Body of pancreas (tissue), 4 donors: ENCODE measurements at places on chromosomes 7 and 10. TPM values are rescaled to one million over a fixed set of nuclear protein-coding genes. Genes with fewer than 3 reads are reported as not detected.

GRCh38 chr7:39353615-39354376 lies 212.4 kb upstream of the YAE1 start:
- H3K27me3 ChIP-seq: no peaks in the 10 kb centered on the region
- peak overlapping the region; percentile 62 for H3K27ac ChIP-seq
- no peak overlapping the region for H3K4me3 ChIP-seq
- no peaks in the 10 kb centered on the region for H3K4me1 ChIP-seq
- peak; percentile 56 for DNase-seq

Gene TAS2R41
- not detected for total RNA-seq

DNA sequence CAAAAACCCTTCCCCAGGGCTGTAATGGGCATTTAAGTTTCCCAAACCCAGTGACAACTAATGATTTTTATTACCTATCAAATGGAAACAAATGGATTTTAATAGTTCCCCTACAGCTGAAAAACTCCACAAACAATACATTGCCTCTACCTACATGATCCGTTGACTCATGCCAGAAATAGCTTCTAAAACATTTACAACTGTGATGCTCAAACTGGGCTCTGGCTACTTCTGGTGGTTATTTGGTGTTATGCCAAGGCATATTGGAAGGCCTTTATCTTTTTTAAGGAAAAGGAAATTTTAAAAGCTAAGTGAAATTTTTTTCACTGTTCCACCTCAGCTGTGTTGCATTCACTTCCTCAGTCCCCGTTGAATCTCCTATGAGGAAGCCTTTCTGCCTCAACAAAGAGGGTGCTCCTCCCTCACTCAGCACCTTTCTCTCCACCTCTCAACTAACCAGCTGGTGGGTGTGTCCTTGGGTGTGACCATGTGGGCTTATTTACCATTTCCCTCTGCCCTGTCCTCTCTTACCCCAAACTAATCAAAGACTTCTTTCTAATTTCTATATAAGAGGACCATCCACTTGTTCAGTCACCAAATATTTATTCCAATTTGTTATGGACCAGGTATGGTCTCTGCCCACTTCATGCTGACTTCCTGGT lies 82.9 kb downstream of the PRTFDC1 start:
- H3K4me1 ChIP-seq: no peaks in the 10 kb centered on the region
- H3K27ac ChIP-seq: no peak overlapping the region
- DNase-seq: no peak

Gene PTPRE
- 8.9 TPM for total RNA-seq

DNA sequence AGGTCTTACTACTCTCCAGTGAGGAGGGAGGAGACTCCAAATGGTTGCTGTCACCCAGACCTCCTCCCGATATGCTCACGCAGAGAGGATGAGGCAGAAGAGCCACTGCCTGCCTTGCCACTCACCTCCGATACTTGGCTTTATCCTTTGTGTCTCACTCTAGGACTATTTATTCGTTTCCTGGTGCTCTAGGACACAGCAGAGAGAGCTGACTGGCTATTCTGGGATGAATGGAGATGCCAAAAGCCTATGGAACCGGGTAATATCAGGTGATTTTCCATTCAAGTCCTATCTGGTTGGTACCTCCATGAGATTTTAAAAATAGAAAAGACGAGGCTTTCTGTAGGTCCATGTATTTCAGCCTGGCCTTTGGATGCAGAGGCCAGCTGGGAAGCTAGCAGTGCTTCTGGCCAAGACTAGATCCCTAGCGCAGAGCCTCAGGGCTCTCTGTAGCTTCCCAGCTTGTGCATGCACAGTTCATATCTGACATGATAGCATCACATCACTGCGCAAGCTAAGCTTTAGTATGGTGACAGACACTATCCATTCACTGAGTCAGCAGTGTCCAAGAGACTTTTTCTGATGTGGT lies 239.0 kb upstream of the ANKRD30A start:
- no peak overlapping the region for H3K27ac ChIP-seq
- no peak overlapping the region for H3K4me3 ChIP-seq
- no peaks in the 10 kb centered on the region for H3K36me3 ChIP-seq
- H3K27me3 ChIP-seq: no peaks in the 10 kb centered on the region
- DNase-seq: no peak
- H3K4me1 ChIP-seq: no peaks in the 10 kb centered on the region

Gene SORCS3
- total RNA-seq: not detected

GRCh38 chr7:41731493-41732435 lies 28.9 kb upstream of the INHBA start:
- H3K36me3 ChIP-seq: no peaks in the 10 kb centered on the region
- H3K27me3 ChIP-seq: no peaks in the 10 kb centered on the region
- no peak overlapping the region for H3K4me3 ChIP-seq

DNA sequence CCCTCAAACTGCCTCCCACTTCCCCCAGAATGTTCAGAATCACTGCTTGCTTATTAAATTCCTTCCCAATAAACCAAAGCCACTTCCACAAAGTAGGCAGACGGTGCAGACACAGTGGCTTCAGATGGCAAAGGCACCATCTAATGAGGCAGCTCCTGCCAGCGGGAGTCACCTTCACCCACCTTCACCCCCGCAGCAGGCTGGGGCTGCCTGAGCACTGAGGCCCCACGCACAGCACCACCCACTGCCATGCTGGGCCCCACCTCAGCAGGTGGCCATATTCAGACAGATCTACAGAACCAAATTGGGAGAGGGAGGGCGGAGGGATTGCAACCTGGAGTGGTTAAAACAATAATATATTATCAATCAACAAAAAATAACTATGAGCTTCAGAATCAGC lies 118.5 kb downstream of the GRID1 start:
- no peak overlapping the region for H3K4me3 ChIP-seq
- no peak for DNase-seq
- no peak overlapping the region for H3K27ac ChIP-seq
- no peaks in the 10 kb centered on the region for H3K36me3 ChIP-seq

DNA sequence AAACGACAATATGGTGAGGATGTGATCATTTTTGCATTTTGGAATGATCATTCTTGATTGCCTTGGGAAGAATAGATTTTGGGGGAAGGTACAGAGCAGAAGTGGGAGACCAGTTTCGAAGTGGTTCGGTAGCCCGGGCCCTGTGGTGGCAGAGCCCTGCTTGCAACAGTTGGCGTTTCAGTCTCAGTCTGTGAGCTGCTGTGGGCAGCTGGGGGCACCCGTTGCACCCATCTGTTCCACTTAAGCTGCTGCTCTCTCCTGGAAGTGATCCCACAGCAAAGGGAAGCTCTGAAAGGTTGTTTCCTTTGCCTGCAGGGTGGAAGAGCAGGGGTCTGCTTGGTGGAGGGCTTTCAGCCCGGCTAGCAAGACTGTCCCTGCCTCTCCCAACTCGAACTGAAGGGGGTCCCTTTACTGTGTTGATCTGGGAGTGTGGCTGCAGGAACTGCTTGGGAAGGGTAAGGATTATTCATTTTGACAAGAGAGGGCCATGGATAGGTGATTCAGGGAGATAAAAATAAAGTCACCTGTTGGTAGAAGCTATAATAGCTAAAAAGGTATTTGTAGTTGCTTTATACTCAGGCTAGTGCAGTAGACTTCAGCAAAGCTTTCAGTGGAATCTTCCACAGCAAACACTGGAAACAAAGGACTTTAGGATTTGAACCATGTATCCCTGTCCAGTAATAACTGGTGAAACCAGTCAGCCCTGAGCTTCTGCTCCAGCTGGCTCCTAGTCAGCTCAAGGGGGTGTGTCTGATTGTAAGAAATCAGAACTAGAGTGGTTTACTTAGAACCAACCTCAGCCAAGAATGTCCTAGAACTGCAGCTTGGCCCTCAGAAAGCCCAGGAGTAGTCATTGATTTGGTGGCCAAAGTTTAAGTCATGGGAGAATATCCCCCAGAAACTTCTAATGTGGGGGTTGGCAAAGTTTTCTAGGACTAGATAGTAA lies 53.1 kb upstream of the PDCD4 start:
- peaks cover 61% of the 10 kb centered on the region for H3K4me1 ChIP-seq
- no peaks in the 10 kb centered on the region for H3K36me3 ChIP-seq
- no peak overlapping the region for H3K4me3 ChIP-seq
- peak overlapping the region; percentile 80 for H3K27ac ChIP-seq

- H3K36me3 ChIP-seq: no peaks in the 10 kb centered on the region
- H3K27me3 ChIP-seq: no peaks in the 10 kb centered on the region
- no peak overlapping the region for H3K4me3 ChIP-seq
- peaks cover 8% of the 10 kb centered on the region for H3K4me1 ChIP-seq
- no peak for DNase-seq
Measured at GRCh38 chr10:77606751-77607150, 30.9 kb downstream of the KCNMA1 start.

DNA sequence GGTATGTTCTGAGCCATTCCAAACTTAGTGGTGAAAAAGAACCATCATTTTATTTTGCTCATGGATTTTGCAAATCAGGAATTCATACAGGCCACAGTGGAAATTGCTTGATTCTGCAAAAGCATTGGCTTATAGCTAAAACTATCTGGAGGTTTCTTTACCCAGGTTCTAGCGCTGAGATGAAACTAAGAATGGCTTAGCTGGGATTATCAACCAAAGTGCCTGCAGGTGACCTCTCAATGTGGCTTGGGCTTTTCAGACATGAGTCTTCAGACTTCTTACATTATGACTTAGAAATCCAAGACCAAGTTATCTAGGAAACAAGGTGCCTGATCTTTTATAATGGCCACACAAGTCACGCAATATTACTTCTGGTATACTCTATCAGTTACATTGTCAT lies 140.1 kb downstream of the HGF start:
- no peak overlapping the region for H3K27ac ChIP-seq
- H3K4me1 ChIP-seq: no peaks in the 10 kb centered on the region
- no peaks in the 10 kb centered on the region for H3K27me3 ChIP-seq
- H3K36me3 ChIP-seq: no peaks in the 10 kb centered on the region

Gene NACAD
- total RNA-seq: 1.6 TPM

GRCh38 chr10:110710621-110711020 lies 66.5 kb downstream of the RBM20 start:
- H3K27ac ChIP-seq: no peak overlapping the region
- no peaks in the 10 kb centered on the region for H3K4me1 ChIP-seq
- no peaks in the 10 kb centered on the region for H3K36me3 ChIP-seq
- H3K4me3 ChIP-seq: no peak overlapping the region
- H3K27me3 ChIP-seq: no peaks in the 10 kb centered on the region
- no peak for DNase-seq

Gene CTAGE8
- not detected for total RNA-seq

- peak; percentile 66 for DNase-seq
- no peak overlapping the region for H3K4me3 ChIP-seq
- H3K27ac ChIP-seq: peak overlapping the region; percentile 84
- H3K27me3 ChIP-seq: no peaks in the 10 kb centered on the region
- no peaks in the 10 kb centered on the region for H3K36me3 ChIP-seq
- H3K4me1 ChIP-seq: peaks cover 24% of the 10 kb centered on the region
Measured at GRCh38 chr10:132631338-132631735, 93.8 kb downstream of the INPP5A start.

DNA sequence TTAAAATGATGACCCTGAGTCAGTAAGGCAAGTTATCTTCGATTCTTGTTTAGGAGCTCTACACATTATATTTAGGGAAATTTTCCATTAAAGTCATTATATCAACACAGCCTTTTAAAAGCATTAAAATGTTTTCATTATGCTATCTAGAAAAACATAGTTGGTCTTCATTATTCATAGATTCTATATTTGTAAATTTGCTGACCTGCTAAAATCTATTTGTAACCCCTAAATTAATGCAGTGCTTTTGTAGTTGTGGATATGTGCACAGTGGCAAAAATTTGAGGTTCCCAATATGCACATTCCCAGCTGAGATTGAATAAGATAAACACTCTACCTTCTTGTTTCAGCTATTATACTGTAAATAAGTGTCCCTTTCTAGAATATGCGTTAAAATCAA lies 81.1 kb downstream of the KIF20B start:
- no peak overlapping the region for H3K27ac ChIP-seq
- no peak for DNase-seq
- no peak overlapping the region for H3K4me3 ChIP-seq

DNA sequence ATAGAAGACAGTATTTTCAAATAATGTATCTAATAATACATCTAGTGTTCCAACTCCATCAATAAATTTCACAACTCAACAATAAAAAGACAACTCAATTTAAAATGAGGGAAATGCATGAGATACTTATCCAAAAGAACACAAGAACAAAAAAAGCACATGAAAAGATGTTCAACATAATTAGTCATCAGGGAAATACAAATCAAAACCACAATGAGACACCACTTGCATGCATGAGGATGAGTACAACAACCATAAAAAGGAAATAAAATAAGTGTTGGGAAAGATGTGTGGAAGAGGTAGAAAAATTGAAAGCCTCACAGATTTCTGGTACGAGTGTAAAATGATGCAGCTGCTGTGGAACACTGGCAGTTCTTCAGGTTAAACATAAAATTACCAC lies 111.6 kb upstream of the PTPRZ1 start:
- no peaks in the 10 kb centered on the region for H3K4me1 ChIP-seq
- no peaks in the 10 kb centered on the region for H3K27me3 ChIP-seq
- no peak overlapping the region for H3K27ac ChIP-seq
- no peaks in the 10 kb centered on the region for H3K36me3 ChIP-seq

Gene ADK
- 12.9 TPM for total RNA-seq

Gene MRLN
- total RNA-seq: not detected

DNA sequence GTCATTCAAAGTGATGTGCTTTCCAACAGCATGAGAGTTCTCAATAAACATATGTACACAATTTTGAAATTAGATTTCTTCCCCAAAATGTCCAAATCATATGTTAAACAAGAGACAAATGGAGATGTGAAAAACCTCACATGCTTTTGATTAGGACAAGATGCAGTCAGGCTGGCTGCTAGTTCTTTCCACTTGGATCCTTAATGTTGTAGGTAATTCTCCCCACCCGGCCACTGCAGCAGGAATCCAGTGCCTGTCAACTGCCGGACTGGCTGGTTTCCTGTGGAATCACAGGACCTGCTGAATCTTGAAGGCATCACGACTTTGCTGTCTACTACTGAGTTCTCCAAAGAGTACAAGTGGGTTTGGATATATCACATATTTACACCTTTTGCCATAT lies 138.6 kb upstream of the AKR1E2 start:
- no peak for DNase-seq
- H3K27me3 ChIP-seq: no peaks in the 10 kb centered on the region
- peak overlapping the region; percentile 71 for H3K27ac ChIP-seq
